Ascending aorta (tissue), 2 donors: ENCODE measurements at places on chromosomes 7 and 10.

- no peak overlapping the region for H3K27ac ChIP-seq
- no peaks in the 10 kb centered on the region for H3K27me3 ChIP-seq
- no peak for DNase-seq
- H3K4me3 ChIP-seq: no peak overlapping the region
These were observed 24.6 kb upstream of the PLEKHA1 start for GRCh38 chr10:122349758-122350369.

DNA sequence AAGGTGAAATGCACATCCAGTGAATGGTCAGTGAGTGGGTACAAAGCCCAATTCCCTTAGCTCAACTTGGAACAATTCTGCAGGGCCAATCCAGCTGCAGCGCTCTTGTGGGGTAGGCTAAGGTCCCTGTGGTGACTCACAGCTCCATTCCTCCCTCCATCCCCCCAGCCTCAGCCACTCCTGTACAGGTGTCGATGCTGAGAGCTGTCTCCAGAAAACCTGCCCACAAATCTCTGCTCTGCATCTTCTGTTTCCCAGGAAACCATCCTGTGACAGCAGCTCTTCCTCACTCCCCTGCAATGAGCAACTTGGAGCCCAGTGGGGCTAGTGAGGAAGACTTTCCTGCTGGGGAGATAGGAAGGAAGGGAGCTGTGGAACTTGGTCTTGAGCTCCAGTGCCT, 244.7 kb upstream of the GPR26 start:
- no peaks in the 10 kb centered on the region for H3K36me3 ChIP-seq
- H3K4me3 ChIP-seq: no peak overlapping the region
- no peak overlapping the region for H3K27ac ChIP-seq
- H3K4me1 ChIP-seq: no peaks in the 10 kb centered on the region

DNA sequence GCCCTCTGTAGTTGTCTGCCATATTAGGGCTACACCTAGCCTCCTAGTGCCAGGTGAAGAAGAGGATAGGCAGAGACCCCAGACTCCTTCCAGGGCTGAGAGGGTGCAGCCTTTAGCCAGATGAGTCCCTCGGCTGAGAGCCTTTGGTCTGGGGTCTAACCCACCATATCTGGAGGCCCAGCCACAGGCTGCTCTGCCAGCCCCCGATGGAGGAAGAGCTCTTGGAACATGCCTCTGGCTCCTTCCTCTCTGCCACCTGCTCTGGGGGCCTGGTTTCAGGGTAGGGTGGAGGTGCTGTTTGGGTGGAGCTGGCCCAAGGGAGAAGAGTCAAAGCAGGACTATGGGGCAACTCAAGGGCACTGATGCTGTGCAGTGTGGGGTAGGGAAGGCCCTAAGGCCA, 1.4 kb downstream of the LRRC18 start:
- no peaks in the 10 kb centered on the region for H3K36me3 ChIP-seq
- DNase-seq: no peak
- no peak overlapping the region for H3K4me3 ChIP-seq
- no peaks in the 10 kb centered on the region for H3K4me1 ChIP-seq

GRCh38 chr10:123392182-123392963, 238.2 kb downstream of the BUB3 start:
- peak; percentile 19 for DNase-seq
- H3K4me3 ChIP-seq: no peak overlapping the region
- no peaks in the 10 kb centered on the region for H3K4me1 ChIP-seq
- H3K36me3 ChIP-seq: no peaks in the 10 kb centered on the region

GRCh38 chr7:91692800-91693199, 187.7 kb downstream of the MTERF1 start:
- H3K27ac ChIP-seq: no peak overlapping the region
- DNase-seq: no peak
- H3K36me3 ChIP-seq: no peaks in the 10 kb centered on the region
- no peaks in the 10 kb centered on the region for H3K4me1 ChIP-seq
